HCT116 (cell line): ENCODE measurements at places on chromosomes 1 and 21. TPM values are rescaled to one million over a fixed set of nuclear protein-coding genes. Genes with fewer than 3 reads are reported as not detected.

GRCh38 chr1:21634806-21635535, 34.2 kb downstream of the RAP1GAP start:
- peaks cover 33% of the 10 kb centered on the region for H3K4me1 ChIP-seq
- no peak overlapping the region for H3K27ac ChIP-seq
- no peaks in the 10 kb centered on the region for H3K36me3 ChIP-seq
- H3K27me3 ChIP-seq = no peaks in the 10 kb centered on the region
- H3K4me3 ChIP-seq = no peak overlapping the region

DNA sequence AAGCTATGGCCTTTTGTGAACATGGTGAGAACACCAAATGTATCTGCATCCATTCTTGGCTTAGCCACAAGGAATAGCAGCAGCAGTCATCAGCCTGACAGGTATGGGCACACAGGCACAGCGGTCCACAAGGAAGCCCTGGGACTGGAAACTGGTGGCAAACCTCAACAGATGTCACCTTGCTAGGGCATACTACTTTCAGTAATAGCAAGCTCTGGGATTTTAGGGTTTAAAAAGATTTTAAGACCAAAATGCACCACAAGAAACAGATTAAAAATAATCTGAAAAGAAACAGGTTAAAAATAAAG, 9.7 kb upstream of the CADM3 start:
- H3K4me1 ChIP-seq = no peaks in the 10 kb centered on the region
- H3K4me3 ChIP-seq = no peak overlapping the region
- H3K36me3 ChIP-seq = no peaks in the 10 kb centered on the region
- H3K27ac ChIP-seq = no peak overlapping the region

GRCh38 chr1:3688356-3689137, 36.2 kb downstream of the TP73 start:
- no peak overlapping the region for H3K27ac ChIP-seq
- DNase-seq = no peak
- H3K27me3 ChIP-seq = no peaks in the 10 kb centered on the region
- no peak overlapping the region for H3K4me3 ChIP-seq

The PATJ gene
- total RNA-seq = 48.8 TPM

DNA sequence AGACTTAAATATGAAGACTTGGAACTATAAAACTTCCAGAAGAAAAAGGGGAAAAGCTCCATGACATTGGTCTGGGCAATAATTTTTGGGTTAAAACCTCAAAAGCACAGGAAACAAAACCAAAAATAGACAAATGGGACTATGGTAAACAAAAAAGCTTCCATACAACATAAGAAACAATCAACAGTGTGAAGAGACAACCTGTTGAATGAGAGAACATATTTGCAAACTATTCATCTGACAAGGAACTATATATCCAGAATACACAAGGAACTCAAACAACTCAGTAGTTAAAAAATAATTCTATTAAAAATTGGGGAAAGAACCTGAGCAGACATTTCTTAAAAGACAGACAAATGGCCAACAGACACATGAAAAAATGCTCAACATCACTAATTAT, 192.7 kb upstream of the ZNHIT6 start:
- no peaks in the 10 kb centered on the region for H3K27me3 ChIP-seq
- H3K27ac ChIP-seq = no peak overlapping the region
- H3K4me1 ChIP-seq = peaks cover 14% of the 10 kb centered on the region
- no peaks in the 10 kb centered on the region for H3K36me3 ChIP-seq
- no peak overlapping the region for H3K4me3 ChIP-seq
- DNase-seq = no peak

The CFAP141 gene
- total RNA-seq = not detected

DNA sequence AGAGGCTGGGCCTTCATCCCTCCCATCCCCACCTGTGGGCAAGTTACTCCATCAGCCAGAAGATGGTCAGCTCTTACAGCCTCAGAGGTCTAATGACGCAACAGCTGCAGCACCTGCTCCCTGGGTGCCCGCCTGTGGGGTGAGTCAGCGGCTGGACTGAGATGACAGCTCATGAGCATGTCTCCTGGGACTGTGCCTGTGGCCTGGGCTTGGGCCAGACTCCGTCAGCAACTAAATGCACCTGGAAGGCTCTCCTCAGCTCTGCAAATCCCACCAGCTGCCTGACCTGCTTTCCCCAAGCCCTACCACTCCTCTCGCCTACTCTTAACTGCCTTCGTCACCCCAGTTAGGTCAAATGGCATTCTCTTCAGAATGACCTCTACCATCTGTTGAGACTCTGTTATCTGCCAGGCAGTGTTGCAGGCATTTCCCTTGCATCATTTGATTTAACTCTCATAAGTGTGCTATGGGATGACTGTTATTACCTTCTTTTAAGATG, 47.7 kb downstream of the ETS2 start:
- no peak overlapping the region for H3K4me3 ChIP-seq
- no peaks in the 10 kb centered on the region for H3K27me3 ChIP-seq
- H3K4me1 ChIP-seq = peaks cover 5% of the 10 kb centered on the region
- DNase-seq = peak; percentile 64
- H3K36me3 ChIP-seq = no peaks in the 10 kb centered on the region
